SHP77 (cell line): ENCODE measurements at places on chromosomes 16 and 17.

DNA sequence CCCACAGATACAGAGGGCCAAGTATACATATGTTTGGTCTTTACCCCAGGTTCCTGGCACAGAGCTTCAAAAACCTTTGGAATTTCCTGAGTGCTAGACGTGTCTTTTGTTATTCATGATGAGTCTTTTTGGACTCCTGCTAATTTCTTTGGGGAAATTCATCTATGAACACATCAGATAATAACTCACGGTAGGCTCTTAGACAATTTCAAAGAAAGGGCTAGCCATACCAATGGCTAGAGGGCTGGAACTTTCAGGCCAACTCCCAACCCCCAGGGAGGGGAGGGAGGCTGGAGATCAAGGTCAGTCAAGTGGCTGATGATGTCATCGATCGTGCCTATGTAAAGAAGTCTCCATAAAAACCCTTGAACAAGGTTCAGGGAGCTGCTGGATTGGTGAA is 101.9 kb downstream of the STX8 start:
- no peak for DNase-seq

- no peak for DNase-seq
Measured at GRCh38 chr16:64540434-64540833, 581.4 kb downstream of the CDH11 start.

GRCh38 chr17:75848523-75849278 is 4.5 kb upstream of the UNC13D start:
- peak; percentile 72 for DNase-seq

GRCh38 chr16:85522842-85523601 is 90.1 kb upstream of the GSE1 start:
- DNase-seq: peak; percentile 31

GRCh38 chr16:51095084-51095881 is 55.8 kb downstream of the SALL1 start:
- DNase-seq: no peak

- DNase-seq: no peak
Measured at GRCh38 chr16:56824804-56825203, 40.2 kb upstream of the SLC12A3 start.

GRCh38 chr17:9828296-9829295 is 2.9 kb downstream of the GLP2R start:
- no peak for DNase-seq

- no peak for DNase-seq
Measured at GRCh38 chr17:69015631-69016030, 45.1 kb downstream of the ABCA9 start.

DNA sequence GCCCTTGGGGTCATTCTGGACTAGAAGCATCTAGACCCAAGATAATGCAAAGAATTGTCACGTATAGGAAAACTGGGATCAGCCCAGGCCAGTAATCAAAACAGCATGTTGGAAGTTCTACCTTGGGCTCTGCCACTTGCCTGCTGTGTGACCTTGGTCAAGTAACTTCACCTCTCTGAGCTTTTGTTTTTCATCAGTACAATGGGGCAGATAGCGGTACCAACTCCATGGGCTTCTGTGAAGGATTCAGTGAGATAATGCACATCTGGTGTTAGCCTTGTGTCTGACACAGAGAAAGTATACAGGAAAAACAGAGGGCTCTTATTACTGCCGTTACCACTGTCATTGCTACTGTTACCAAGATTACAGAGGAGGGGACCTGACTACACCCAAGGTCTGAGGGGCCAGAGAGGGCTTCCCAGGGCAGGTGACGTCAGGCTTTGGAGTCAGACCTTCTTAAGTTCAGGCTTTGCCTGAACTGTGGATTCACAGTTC is 24.6 kb downstream of the CMIP start:
- DNase-seq: no peak

- no peak for DNase-seq
Measured at GRCh38 chr16:3730161-3731125, 13.1 kb upstream of the TRAP1 start.
